SK-N-DZ (cell line): ENCODE measurements at places on chromosomes 6 and 20.

DNA sequence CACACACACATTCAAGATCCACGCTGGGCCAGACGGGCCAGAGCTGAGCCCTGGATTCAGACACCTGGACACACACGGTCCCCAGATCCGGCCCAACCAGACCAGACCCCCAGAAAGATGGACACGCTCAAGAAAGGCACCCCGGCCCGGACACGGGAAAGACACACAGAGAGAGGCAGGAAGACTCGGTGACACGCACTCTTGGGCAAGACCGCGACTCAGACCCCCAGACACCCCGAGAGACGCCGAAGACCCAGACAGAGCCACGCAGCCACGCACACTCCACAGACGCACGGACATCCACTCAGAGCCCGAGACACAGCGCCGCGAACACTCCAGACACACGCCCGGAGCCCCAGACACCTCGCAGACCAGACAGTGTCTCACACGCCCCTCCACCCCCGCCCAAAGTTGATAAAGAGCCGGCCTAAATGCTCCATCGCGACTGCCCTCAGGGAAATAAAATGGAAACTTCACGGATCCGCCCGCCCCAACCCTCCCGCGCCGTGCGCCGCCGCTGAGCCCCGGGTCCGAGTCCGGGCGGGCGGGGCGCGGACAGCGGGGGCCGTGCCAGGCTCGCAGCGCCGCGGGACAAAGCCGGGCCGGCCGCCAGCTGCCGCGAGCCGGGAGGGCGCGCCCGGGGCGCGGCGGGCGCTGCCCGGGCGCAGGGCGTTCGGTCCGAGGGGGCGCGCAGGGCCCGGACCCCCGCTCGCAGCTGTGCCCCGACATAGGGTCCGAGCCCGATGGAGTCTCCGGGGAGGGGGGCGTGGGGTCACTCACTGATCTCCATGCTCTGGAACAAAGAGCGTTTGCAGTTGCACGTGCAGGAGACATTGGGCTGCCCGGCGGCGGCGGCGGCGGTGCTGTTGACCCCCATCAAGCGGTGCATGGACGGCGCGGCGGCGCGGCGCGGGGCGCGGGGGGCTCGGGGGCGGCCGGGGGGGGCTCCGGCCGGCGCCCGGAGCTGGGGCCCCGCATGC, 831 bp downstream of the PMEPA1 start:
- no peak for DNase-seq

GRCh38 chr6:16205377-16206144, 32.8 kb upstream of the GMPR start:
- DNase-seq, result peak; percentile 93

DNA sequence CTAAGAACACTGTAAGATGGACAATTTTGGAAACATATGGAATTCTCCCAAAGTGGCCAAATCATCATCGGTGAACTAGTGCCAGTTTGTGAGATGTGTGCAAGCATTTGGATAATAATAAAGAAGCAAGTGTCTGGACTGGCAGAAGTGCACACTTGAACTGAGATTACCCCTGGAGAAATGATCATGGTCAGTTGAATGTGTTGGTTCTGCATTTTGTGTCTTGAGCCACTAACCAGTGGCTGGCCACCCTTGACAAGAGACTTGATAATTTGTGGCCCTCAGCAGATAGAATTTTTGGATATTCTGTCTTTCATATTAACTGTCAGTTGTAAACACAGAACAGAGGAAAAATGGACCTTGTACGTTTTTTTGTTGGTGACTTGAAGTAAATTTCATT, 37.4 kb downstream of the CITED2 start:
- DNase-seq, result no peak

DNA sequence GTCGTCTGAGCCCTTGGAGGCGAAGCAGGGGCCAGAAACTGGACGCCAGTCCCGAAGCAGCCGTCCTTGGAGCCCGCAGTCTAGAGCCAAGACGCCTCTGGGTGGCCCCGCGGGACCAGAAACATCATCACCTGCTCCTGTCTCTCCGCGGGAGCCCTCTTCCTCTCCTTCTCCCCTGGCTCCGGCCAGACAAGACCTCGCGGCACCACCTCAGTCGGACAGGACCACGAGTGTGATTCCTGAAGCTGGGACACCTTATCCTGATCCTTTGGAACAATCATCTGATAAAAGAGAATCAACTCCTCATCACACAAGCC, 416 bp downstream of the RSPH4A start:
- DNase-seq, result peak; percentile 22

DNA sequence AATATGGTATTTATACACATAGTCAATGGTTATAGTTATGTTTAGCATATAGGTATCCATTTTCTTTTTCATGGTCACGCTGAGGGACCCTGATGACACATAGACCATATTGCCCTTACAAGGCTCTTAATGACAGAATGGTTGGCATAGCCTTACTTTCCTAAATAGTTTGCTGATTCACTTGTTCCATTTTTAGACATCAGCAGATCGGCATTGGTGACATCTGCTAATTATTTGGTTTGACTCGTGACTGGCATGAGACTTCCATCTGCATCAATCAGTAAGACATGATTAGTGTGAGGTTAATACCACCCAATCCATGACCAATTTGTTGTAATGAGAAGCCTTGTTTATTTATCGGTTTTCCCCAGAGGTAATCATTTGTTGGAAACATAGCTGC, 309.7 kb downstream of the ALDH8A1 start:
- DNase-seq, result no peak

DNA sequence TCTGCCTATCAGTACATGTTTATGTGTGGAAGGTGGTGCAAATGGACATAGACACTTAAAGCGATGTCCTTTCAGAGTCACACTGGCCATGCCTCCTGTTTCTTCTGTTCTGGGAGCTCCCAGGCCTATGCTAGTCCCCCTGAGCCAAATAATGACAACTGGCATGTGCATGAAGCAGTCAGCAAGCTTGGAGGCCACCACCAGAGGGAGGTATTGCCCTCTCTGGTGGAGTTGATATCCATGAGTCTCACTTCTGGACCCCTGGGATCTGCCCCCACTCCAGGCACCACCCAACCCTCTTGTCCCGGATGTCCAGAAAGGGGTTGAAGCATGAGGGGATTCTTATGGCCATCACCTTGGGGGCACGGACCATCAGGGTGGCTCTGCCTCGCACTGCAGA, 172.2 kb downstream of the AIG1 start:
- peak; percentile 37 for DNase-seq

DNA sequence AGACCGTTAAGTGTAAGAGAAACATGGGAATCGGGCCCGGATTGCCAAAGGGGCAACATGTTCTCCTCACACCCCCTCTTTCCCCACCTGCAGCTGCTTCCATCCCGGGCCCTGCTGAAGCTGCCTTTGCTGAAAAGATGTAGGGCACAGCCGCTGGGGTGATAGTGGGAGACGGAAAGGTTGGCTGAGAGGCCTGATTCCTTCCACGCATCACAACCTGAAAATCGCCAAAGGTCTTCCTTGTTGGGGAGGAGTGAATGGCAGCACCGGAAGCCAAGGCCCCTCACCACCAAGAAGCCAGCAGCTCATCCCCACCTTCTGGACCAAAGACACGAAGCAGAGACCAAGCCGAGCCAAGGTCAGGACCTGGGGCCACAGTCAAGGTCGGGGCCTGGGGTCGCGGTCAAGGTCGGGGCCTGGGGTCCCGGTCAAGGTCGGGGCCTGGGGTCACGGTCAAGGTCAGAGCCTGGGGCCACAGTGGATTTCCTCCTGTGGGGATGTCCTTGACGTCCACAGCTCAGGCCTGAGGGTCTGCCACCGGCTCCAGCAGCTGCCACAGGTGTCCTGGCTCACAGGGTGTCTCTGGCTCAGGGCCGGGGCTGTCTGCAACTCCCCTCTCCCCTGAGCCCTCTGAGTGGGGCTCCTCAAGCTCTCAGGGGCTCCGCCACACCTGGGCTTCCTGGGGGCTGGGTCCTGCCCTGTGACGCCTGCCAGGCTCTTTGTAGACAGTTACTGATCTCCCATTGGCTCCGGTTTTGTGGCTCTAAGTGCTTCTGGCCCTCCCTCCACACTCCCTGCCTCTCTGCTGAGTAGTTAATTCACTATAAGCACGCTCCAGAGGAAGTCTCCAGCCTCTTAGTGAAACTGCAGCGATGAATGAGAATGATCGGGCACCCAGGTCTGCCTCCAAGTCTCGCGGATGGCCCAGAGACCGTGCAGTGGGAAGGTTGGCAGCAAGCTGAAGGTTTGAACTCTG, 5.5 kb upstream of the CHRNA4 start:
- peak; percentile 56 for DNase-seq

DNA sequence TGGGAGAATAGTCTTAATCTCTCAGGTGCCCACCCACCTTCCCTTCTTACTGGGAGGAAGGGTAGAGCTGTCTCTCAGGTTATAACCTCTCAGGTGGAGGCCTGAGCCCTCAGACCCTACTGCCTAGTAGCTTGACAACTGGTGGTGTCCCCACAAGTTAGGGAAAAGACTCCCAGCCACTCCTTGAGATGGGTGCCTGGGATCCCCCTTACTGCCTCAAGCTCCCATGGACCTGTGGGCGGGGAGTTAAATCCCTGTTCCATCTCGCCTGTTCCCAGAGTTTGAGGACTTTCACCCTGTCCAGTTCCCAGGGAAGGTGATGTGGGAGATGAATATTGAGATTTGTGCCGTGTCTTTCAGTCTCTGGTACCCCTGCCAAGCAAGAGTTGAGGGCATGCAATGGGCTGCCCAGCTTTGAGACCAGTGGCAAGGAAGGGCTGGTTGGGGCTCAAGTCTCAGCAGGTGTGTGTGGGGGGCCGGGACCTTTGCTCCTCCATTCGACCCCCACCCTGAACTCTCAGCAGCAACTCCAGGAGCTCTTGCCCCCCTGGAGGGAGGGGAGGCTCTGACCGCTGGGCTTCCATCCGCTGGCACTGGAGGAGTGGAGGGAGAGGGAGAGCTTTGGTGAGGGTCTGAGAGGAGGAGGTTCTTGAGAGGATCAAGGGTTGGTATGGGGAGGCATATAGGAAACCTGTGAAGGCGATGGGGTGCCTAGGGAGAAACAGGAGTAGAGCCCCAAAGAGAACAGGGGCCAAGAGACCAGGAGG, 1.1 kb upstream of the PBX2 start:
- DNase-seq, result no peak

GRCh38 chr20:32970115-32970972, 33.9 kb downstream of the SUN5 start:
- no peak for DNase-seq

- DNase-seq, result peak; percentile 46
Observed at GRCh38 chr6:145929037-145929633, 35.0 kb downstream of the SHPRH start.

DNA sequence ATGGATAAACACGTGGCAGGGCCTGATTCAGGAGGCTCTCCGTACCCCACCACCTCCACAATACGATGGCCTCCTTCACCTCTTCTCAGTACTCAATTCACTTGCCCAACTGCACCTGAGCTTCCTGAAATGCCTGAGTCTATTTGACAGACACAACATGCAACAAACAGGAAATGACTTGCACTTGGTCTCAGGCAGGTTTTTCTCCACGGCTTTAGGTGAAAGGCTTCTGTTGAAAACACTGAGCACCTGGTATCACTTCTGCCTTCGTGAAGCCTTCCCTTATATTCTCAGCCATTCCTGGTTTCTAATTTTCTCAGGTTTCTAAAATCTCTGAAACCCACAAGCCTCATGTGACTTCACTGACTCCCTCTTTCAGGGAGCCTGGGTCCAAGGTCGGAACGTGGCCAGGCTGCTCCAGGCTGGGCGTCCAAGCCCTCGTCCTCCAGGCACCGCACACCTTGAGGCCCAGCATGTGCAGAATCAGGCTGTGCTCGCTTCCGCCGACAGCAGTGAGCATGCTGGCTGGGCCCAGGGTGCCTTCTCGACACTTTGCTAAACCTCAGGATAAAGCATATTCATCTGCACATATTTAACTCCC, 34.7 kb downstream of the TAF4 start:
- DNase-seq, result no peak

DNA sequence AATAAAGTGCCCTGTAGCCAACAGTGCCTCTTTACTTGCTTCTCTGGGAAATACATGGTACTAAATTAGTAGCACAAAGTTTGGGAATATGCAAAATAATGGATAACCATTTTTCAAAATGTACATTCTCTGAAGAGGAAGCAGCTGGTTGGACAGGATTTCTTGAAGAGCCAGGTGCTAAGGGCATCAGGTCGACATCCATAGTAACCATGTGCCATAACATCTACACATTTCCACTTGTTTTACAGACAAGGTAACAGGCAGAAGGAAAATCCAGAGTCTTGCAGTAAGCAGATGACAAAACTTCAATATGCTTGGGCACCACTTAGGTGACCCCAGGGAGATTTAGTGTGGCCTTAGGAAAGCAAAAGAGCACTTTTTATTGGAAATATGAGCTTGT, 36.5 kb upstream of the SMIM28 start:
- DNase-seq, result no peak

DNA sequence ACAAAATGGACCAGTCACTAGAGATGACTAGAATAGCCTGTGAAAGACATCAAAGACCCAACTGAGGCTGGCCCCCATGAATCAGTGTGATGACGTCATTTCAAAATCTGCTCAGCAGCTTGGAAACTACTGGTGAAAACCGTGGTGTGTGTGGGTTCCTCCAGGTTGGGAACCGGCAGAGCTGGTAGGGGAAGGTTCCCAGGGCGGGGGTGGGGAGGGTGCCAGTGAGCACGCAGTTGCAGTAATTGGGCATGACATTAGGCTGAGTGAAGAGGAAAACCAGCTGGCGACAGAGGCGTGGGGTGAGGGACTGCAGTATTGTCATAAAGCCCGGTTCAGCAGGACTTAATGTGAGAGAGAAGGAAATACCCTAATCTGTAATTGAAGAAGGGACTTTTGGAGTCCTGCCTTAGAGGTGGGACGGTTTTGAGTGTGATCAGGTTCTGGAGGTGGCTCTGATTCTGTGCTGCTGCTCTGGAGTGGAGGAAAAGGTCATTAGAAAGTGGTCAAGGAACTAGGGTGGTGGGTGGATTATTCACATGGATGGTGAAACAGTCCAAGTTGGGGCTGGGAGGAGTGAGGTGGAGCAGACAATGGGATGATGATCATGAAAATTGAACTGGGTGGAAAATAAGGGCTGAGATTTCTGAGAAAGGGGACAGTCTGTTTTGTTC, 52.0 kb upstream of the MTHFD1L start:
- DNase-seq, result no peak

DNA sequence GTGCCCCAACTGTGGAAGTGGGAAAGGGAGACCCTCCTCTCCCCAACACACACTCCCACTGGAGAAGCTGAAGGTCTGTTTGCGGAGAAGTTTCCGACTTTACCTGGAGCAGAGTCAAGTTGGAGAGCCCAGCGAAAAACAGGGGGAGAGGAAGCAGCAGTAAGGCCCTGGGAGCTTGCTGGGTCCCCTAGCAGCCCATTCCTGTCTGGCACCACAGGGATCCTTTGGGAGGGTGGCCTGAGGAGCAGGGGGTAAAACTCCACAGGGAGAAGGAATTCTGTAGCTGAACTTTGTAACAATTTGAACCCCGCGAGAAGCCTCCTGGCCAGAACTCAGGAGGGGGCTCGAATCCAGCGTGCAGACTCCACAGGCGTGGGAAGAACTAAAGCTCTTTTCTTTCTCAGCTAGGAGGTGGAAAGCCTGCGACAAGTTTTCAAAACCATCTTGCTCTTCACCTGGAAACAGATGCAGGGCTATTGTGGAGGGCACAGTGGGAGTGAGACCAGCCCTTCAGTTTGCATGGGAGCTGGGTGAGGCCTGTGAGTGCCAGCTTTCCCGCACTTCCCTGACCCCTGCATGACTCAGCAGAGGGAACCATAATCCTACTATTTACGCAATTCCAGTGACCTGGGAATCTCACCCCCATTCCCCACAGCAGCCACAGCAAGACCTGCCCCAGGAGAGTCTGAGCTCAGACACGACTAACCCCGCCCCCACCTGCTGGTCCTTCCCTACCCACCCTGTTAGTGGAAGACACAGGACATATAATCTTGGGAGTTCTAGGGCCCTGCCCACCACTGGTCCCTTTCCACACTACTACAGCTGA, 25.8 kb downstream of the SERPINB9 start:
- no peak for DNase-seq
